ENCODE measurements at places on chromosomes 2 and 18. TPM values are rescaled to one million over a fixed set of nuclear protein-coding genes. Genes with fewer than 3 reads are reported as not detected.

GRCh38 chr2:61074100-61074499 is 8.4 kb downstream of the SANBR start:
- DNase-seq: no peak

- no peak for DNase-seq
Measured at GRCh38 chr2:106181064-106181463, 13.0 kb downstream of the UXS1 start.

DNA sequence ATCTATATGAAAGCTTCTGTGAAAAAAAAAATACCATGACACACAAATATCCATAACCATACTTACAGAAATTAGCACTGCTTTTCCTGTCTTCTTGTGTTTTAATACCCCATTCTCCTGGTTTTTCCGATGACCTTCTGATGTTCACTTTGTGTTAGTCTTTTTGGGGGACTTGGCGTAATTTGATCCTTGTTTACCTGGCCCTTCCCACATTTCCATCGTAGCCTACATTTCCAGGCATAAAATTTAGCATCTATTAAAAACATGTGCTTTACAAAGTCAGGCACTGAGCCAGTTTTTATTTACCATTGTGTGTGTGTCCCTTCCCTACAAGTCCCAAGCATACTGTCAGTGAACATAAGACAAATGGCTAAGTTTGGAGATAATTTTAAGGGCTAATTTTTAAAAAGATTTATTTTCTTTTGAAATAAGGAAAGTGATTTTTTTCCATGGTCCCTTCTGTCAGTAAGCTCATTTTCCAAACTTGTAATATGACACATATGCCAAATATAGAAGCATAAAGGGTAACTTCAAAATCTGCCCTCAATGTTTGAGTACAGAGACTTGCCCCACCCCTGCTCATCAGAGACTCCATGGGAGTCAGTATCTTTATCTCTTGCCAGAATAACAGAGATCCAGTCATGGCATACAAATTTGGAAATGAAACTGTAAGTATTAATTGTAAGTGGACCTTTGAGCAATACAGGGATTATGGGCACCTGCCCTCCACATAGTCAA is 27.3 kb downstream of the SESTD1 start:
- DNase-seq: no peak

GRCh38 chr2:48148841-48149430 is 242.6 kb upstream of the FBXO11 start:
- DNase-seq: no peak

DNA sequence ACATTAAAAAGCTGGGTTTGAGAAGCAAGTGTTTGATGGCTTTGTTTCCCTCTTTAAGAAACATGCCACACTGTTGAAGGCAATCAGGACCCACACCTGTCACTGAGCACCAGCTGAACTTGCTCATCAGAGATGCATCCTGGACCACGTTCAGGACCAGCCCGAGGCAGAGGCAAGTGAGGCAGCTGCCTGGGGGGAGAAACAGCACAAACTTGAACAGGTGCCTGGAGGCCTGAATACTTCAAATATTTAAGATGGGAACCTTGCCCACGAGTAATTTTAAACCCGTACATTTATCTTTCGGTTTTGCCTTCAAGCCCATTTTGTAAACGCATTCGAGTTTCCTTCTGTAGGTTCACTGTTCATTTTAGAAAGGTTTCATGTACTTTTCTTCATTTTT is 421.3 kb downstream of the NYAP2 start:
- DNase-seq: no peak

GRCh38 chr2:111031546-111032478 is 88.9 kb upstream of the BCL2L11 start:
- DNase-seq: peak; percentile 41

GRCh38 chr2:205650450-205650849 is 31.9 kb upstream of the NRP2 start:
- peak; percentile 95 for DNase-seq

DNA sequence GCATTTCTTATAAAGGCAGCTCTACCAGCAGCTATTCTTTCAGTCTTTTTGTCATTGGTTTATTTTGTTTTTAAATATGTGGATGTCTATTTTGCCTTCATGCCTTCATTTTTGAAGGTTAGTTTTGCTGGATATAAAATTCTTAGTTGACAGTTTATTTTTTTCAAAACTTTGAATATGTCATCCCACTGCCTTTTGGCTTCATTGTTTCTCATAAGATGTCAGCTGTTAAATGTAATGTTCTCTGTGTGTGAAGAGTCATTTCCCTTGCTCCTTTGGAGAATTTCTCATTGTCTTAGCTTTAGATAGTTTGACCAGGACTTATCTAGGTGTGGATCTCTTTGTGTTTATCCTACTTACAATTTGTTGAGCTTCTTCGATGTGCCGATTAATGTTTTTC is 213.5 kb downstream of the KIAA1328 start:
- no peak for DNase-seq

- peak; percentile 2 for DNase-seq
Measured at GRCh38 chr2:229445501-229446211, 174.6 kb upstream of the PID1 start.

GRCh38 chr2:233026198-233026813 is 6.2 kb upstream of the NEU2 start:
- DNase-seq: peak; percentile 92

GRCh38 chr2:232672588-232672987 is 24.5 kb upstream of the GIGYF2 start:
- DNase-seq: no peak

- DNase-seq: no peak
Measured at GRCh38 chr18:13241893-13242175, 23.3 kb downstream of the LDLRAD4 start.

DNA sequence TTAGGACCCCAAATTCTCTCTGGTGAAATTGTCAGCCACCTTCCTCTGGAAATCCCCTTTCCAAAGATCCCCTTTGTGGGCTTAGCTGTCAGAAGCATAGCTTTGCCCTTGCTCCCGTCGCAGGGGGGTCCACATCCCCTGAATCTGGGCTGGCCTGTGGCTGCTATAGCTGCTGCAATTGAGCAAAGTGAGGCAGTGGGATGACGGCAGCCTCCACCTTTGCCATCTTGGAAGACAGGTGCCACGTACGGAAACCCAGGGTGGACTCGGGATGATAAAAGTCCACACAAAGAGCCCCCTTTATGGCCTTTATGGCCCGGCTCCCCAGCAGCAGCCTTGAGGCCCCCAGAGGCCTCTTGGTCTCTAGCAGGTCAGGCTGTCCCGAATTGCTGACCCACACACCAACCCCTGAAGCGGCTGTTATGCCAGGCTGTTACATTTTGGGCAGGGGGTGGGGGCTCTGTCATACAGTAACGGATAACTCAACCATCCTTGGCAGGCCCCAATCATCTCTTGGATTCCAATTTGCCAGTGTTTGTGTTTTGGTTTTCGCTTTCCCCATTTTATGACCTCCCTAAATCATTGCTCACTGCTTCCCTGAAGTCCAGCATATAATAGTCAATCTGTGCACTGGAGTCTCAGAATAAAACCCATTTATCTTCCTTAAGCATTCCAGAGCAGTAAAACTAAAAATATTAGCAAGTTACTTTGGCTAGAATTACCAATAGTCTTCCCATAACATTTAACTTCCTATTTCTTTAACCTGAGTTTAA is 33.2 kb upstream of the ID2 start:
- no peak for DNase-seq

IL36B gene
- not detected for total RNA-seq

STON1 gene
- 6.8 TPM for total RNA-seq

UNC50 gene
- 42.5 TPM for total RNA-seq

ITGA6 gene
- total RNA-seq: 84.9 TPM

GBX2 gene
- total RNA-seq: not detected

CD8B2 gene
- total RNA-seq: not detected

HOXD13 gene
- total RNA-seq: not detected

TRIM43 gene
- total RNA-seq: not detected

HMSD gene
- total RNA-seq: 0.17 TPM

APLF gene
- total RNA-seq: 8.5 TPM

IL1RL1 gene
- total RNA-seq: 4.3 TPM

Data from renal cortical epithelial cell (primary cell).